ENCODE measurements at places on chromosomes 1 and 21.

- peak; percentile 59 for DNase-seq
These were observed 109.8 kb downstream of the PATJ start for GRCh38 chr1:61851849-61852669.

GRCh38 chr1:206029484-206029883, 5.8 kb upstream of the CTSE start:
- no peak for DNase-seq

DNA sequence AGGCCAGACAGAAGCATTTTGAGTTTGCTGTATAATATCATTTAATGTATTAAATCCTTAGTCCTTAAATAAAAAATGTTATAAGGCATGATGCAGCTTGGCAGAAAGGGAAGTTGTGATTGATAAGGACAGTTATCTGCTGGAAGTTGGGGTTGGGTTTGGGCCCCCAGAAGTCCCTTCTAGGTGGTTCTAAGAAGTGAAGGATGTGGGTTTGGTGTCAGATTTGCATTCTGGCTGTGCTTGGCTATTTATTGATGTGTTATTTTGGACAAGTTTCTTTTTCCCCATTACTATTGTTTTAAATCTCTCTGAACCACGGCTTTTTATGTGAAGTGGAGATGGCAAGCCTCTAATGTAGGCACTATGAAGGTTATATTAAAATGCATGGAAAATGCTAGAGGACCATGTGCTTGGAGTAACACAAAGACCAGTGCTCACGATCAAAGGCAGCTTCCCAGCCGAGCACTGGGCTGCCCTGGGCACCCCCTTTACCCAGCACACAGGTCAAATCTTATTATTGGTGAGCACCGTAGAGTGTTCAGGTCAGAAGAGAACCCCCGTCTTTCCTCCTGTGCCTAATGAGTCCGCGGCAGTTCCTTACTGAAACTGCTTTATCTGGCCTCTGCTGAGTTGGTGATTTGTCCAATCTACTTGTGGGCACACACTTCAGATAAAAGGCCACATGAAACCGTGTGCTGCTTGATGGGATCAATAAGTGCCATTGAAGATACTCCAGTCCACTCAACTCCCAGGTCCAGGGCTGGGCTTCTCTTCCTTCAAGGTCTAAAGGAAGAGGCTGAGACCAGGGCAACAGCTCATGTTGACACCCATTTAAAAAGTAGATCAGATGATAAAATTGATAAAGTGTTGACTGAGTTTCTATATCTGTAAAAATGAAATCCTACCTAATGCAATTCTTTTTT, 212.0 kb downstream of the PRDM2 start:
- no peak for DNase-seq

DNA sequence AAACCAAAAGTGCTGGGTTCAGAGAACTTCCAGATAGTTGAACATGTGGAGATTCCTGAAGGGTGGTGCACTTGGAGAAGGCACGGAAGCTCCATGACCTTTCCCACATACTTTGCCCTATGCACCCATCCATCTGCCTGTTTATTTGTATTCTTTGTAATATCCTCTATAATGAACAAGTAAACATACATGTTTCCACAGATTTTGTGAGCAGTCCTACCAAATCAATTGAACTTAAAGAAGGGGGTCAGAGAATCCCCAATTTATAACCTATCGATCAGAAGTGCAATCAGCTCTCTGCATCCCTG, 121.4 kb downstream of the ADSS2 start:
- no peak for DNase-seq

DNA sequence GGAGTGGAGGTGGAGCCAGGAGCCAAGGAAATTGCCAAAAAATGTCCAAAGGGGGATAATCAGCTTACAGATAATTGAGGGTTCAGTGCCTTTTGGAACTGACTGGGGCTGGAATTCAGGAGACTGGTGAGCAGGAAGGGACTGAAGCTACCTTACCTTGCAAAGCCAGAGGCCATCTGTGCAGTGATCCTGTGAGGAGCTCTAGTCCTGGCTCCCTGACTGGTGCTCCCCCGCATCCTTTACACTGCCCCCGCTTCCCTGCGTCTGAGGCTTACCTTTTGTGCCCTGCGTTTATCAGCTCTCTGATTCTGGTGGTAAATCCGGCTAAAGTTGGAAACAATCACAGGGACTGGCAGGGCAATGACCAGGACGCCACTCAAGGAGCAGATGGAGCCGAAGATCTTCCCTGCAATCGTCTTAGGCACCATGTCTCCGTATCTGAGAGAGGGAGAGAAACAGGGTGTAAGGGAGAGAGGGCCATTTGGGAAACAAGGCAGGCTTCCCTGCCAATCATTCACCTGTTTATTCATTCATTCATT, 31.0 kb downstream of the DDX20 start:
- DNase-seq, result no peak

DNA sequence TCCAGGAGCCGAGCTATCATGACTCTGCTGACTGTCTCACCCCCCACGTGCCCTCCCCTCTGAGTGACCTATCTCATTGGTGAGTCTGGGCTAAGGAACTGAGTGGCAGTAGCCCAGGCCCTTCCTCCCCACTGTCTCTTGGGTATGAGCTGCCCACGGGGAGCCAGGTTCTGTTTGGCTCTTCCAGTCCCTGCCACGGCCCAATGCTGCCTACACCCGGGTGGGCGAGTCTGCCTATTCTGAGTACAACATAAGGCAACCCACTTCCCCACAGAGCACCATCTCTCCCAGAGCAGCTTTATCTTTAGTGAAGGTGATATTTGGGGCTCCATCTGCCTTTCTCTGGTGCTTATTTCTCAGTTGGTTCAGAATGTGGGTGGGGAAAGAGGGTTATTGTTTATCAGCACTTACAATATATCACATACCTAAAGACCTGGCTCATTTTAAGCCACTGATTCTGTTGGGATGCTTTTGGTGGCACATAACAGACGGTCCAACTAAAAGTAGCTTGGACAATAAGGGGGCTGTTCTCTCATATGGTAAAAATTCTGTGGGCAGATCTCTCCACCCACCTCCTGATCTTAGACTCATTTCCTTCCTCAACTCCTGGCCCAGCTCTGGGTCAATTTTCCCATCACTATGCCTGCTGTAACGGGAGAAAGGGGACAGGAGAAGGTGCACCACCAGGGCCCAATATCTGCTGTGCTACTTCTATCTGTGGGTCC, 27.7 kb upstream of the VWA5B1 start:
- DNase-seq, result no peak

DNA sequence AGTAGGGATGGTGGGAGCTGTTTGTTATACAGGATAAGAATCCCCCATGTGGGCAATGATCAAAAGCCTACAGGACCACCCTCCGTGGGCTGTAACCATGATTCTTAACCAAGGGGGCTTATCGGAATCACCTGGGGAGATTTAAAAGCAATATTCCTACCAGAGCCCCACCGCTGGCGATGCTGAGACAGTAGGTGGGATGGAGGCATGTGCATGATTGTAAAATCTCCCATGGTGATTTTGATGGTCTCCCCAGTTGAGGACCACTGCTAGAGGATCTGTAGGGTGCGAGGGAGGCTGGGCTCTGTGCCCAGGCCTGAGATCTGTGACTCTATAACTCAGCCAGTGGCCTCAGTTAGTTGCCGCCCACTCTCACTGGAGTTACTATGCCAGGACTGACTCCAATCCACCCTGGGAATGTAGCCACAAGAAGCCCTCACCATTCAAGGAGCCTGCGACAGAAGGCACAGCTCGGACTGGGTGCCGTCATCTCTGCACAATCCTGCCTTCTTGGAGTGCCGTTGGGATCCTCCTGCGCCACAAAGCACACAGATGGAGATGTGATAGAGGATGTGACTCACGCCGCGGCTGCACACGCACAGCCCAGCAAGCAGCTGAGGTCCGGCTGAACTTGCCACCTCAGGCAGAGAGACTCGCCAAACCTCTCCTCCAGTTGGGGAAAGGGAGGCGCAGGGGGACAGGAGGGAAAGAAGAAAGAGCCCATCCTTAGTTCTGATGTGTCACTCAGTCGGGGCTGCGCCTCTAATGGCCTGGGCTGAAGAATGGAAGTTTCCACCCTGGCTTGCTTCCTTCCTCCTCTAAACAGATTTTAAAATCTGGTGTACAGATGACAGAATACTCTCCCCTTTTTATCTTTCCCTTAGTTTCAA, 26.5 kb downstream of the AKNAD1 start:
- no peak for DNase-seq

DNA sequence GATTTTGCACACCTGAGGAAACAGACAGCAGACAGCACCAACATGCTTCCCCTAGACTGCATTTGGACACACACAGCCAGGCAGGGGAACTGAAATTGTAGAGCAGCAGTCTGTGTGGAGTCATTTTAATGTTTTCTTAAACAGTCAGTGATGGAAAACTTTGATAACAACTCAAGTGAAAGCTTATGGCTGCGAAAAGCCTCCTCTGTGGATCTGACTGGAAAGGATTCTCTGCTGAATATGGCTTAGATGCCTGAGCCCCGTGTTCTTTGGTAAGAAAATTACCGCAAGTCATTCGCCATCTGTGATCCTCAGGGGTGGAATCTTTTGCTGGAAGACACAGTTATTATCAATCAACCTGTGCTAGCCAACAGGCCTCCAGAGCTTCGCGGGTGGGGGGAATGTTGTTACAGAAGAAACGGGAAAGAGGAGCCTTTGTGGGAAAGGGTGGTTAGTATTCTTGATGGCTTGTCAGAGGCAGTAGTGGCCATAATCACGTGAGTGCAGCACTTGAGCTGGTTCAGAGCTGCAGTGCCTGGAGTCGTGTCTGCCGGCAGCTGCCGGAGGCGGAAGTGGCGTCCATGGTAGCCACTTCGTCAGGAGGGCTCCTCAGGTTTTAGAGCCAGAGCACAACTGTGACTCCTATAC, 204.7 kb downstream of the ST6GALNAC3 start:
- DNase-seq, result no peak

- no peak for DNase-seq
These were observed 2.1 kb upstream of the ZC3H12A start for GRCh38 chr1:37472281-37472680.

- DNase-seq, result no peak
These were observed 148.7 kb downstream of the ZNF326 start for GRCh38 chr1:90143591-90143990.

- DNase-seq, result no peak
These were observed 44.4 kb upstream of the TTC34 start for GRCh38 chr1:2845869-2846268.

- DNase-seq, result no peak
These were observed 9.8 kb downstream of the DISP1 start for GRCh38 chr1:222824641-222825040.

DNA sequence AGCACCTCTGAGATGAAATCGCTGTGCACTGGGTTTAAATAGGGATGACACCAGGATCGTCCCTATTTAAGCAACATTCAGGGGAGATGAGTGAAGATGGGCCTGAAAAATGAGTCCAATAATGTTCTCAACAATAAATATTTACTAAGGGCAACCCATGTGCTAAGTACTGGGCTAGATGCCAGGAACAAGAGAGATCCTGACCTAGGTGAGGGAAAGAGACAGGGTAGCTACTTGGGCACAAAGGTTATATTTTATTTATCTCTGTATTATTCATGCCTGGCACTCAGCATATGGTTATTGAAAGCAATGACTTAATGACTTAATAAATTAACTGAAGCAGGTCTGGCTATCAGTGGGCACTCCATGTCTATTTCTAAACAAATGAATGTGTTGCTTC, 27.4 kb upstream of the AVPR1B start:
- DNase-seq, result no peak

DNA sequence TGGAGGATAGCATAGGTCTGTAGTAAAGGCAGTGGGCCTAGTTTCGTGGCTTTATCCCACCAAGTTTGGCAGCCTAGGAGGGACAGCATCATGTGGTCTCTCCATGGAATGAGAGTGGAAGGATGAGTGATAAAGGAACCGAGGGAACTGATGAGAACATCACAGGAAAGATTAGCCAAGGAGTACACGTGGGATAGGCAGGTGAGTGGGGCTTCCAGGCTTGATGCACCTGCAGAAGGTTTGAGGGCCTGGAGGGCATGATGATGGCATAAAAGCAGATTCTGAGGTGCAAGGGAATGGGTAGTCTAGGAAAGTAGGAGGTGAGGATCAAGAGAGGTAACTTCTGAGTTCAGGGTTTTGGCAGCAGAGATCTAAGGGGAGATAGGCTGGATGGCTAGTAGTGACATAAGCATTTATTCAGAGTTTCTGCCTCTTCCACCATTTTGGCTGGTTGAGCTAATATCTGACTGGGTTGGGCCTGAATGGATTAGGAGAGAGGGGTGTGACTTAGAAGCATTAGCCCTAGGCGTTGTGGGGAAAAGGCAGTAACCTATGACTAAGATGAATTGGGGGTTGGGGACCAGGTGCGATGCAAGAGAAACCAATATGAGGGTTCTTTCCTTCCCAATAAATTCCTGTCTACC, 9.1 kb downstream of the PTGFRN start:
- no peak for DNase-seq

- no peak for DNase-seq
These were observed 14.3 kb upstream of the SEC16B start for GRCh38 chr1:177984136-177984525.

GRCh38 chr1:26404641-26405040, 6.0 kb upstream of the LIN28A start:
- DNase-seq, result no peak

GRCh38 chr1:58047265-58047858, 499.2 kb downstream of the OMA1 start:
- peak; percentile 22 for DNase-seq

DNA sequence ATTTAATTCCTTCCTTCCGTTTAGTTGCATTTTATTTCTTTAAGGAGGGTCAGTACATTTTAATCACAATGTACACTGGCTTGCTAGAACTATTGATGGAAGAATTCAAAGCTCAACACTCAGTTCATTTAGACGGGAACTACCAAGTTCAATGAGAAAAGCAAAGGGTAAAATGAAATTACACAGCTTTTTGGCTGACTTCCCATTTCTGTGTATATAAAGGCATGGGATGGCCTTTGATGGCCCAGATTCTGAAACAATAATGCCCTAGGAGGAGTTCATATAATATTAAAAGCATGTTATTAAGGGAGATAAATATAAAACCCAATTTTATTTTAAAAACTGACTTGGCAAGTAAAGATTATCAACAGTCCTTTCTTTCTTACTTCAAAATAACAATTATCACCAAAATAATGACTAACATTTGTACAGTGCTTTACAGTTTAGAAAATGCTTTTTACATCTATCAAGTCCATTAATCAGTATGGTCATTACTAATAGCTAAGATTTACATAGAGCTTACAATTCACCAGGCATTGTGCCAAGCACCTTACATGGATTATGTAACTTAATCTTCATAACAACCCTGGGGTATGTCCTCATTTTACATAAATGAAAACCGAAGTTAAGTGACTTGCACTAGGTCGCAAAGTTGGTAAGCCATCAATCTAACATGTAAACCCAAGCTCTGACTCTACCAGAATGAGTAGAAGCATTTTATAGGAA, 402.4 kb downstream of the OMA1 start:
- no peak for DNase-seq

DNA sequence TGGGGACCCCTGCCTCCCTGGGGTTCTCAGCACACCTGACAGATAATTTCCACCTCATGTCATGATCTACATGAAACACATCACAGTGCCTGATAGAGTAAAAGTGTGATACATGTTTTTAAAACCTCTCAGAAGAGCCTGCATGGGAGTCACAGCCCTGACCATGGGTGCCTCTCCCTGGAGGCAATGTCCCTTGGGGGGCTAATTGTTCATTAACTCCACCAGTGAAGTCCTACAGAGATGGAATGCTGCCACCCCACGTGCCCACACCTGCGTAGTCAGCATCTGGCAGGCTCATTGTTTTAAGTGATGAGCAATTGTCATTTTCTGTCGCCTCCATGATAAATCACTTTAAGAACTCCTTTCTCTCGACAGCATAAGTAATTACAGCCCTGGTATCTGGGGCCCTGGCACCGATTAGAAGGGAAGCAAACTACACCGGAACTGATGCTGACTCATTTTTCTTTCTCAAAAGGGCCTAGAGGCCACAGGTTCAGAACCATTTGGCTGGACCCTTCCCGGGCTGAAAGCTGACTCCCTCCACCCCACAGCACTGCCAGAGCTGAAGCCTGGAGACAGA, 109.6 kb upstream of the GJB5 start:
- no peak for DNase-seq
